ENCODE measurements at places on chromosomes 1 and 21.

DNA sequence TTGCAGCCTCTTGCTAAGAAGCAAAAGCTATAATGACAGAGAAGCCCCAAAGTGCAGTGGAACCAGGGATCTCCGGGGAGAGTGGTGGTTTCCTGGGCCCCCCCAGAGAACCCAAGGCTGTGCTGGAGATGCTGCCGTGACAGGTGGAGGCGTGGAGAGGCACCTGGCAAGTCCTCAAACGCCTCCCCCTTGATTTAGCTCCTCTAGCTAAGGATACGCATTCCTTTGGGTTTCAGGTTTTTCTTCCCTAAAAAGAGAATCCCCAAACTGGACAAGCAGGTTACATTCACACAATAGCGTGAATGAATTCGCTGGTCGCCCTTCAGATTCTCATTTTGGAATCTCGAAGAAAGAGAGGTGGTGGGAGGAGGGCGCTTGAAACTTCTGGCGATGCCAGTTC lies 853 bp upstream of the ATP1A1 start:
- no peak for DNase-seq

DNA sequence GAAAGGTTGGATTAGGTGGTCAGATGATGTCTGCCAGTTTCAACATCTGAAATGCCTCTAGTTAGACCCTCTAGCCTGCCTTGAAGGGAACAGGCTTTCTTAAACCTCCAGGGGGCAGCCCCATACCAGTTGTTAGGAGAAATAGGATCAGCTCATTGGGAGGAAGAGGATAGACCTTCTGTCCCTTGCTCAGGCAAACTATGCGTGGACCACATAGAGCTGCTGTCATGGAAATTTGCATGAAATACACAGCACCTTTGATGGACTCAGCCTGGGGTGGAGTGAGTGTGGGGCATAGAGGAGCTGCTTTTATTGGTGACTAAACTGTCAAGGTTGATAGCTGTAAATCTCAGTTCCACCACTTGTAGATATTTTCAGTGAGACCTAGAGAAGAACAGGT lies 38.4 kb upstream of the SPAG17 start:
- DNase-seq, result no peak

GRCh38 chr1:152107031-152107983 lies 7.9 kb downstream of the TCHH start:
- no peak for DNase-seq

GRCh38 chr21:38295997-38296764 lies 39.4 kb downstream of the KCNJ15 start:
- DNase-seq, result no peak

- DNase-seq, result no peak
These were observed at the start of gene PLEKHA6 for GRCh38 chr1:204359474-204360255. PLEKHA6 (minus strand) TSS chr1:204359929; CDS start chr1:204273727, 86,202 bp downstream.

DNA sequence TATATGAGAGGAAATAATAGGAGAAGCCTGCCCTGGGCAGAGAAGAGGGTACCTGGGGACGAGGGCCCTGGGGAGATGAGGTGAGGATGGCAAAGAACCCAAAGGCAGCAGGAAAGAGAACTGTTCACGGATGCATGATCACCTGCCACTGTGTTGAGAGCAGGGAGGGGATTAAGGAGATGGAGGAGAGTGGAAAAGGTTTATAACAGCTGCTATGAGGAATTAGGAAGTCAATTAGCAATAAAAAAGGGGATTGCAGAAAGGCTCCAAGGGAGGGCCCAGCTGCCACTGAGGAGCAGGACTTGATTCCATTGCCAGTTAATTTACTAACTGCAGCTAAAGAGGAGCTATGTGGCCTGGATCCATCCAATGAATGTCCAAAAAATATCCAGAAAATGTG lies 61.1 kb downstream of the GFI1 start:
- DNase-seq, result no peak

GRCh38 chr1:31498376-31499040 lies 77.8 kb upstream of the TINAGL1 start:
- no peak for DNase-seq

DNA sequence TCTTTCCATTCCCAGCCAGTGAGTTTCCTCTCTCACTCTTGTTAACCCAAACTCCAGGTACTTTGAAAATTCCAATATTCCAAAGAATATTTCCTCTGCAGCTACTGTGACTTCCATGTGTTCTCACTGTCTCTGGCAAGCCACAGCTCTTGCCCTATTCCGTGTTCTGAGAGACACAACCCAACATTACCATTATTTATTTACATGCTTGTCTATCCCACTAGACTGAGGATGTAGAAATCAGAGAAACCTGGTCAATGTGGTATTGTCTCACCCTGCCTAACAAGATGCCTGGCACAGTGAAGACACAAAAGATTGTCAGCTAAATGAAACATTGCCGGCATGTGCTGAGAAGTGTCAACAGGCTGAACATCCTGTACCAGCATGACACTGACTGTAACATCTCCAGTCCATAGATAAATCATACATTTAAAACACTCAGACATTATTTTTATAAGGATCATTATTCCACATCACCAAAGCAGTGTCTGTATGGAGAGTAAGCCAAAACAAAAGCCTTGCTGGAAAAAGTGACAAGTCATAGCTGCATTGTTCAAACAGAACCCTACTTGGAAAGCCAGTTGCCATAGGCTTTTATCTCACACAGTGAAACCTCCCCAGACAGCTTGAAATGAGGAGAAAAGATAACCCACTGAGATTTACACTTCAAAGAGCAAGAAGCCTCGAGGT lies 72.3 kb downstream of the SIPA1L2 start:
- no peak for DNase-seq

DNA sequence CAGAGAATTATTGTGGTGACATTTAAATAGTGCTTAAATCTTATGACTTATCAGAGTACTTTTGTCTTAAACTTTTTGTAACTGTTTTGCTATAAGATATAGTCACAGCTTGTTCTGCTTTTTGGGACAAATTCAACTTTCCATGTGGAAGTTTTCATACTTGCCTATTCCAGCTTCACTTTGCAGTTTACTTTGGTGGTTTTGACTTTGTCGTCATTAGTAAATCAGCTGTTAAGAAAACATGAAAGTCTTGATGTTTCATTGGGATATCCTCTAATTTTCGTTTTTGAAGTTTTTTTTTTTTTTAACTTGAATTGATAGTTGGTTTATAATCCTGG lies 31.3 kb downstream of the SDCCAG8 start:
- no peak for DNase-seq

- DNase-seq, result no peak
These were observed 1.8 kb downstream of the OTUD7B start for GRCh38 chr1:150008699-150009098.

DNA sequence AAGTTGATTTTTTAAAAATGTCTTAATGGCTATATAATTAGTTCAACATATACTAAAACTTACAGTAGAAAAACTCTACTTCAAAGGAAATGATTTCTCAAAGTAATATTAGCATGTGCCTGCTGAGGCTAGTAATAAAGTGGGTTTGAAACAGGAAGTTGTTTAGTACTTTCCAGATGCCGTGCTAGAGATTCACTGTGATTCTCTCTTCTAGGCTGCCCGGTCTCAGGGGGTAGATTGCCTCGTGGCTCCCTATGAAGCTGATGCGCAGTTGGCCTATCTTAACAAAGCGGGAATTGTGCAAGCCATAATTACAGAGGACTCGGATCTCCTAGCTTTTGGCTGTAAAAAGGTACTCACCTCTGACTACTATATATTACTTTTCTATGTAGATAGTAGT lies 9.1 kb downstream of the EXO1 start:
- DNase-seq, result no peak

DNA sequence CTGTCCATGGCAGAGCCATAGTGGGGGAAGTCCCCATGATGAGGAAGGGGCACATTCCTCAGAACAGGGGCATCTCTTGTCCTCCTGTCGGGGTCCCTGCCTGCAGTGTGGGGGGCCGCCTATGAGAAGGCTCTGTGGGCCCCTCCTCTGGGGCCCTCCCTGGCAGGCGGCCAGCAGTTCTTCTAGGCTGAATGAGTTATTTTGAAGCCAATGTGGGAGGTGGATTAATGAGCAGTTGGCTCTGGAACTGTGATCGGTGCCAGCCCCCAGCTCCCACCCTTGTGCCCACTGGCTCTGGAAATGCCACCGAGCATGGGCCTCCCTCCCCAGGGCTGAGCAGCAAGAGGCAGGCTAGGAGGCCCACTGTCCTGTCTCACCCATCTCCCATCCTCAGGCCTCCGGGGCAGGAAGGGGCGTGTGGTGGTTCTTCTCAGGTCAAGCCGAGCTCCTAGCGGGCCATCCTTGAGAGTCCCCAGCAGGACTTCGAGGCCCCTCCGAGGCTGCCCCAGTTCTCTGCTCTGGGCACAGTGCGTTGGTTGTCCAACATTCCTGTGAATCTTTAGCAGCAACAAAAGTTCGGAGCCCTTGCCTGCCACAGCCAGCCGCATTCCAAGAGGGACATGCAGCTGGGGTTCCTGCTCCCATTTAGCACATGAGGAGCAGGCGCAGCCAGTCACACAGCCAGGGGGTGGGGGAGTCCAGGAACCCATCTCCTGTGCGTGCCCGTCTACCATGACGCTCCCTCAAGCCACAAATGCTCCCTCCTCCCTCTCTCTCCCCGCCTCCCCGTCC lies 57.2 kb downstream of the EDN2 start:
- DNase-seq, result no peak

GRCh38 chr1:172517545-172517944 lies 15.4 kb upstream of the SUCO start:
- DNase-seq, result no peak

- DNase-seq, result no peak
These were observed 72.7 kb upstream of the LYST start for GRCh38 chr1:235939480-235939775.

- no peak for DNase-seq
These were observed 614.9 kb upstream of the TMPRSS15 start for GRCh38 chr21:19018529-19018928.

All from activated CD4-positive, alpha-beta T cell treated with anti-CD3 and anti-CD28 coated beads, Interleukin-2, amount 10 ng/mL, durations not matched to agents 7 days and 5 days (primary cell).